NCI-H524 (cell line): ENCODE measurements at places on chromosomes 13 and 19.
A peak's percentile ranks its signal among the peaks of the same experiment; 100 is the strongest.

GRCh38 chr13:41658057-41658661, 200.8 kb downstream of the RGCC start:
- DNase-seq: no peak

DNA sequence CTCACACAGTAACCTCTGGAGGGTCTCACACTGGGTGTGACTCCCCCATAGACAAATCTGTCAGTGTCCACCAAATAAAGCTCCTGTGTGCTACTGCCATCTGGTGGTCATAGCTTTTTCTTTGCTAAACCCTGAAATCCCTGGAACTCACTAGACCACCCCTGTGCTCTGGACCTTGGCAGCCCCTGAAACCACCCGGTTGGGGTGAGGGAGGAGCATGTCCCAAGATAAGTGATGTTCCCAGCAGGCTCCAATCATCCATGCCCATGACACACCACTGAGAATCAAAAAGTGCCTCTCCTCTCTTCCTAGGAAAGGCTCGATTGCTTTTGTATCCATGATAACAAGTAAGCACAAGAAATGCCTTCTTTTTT, 6.5 kb upstream of the HSD17B14 start:
- peak; percentile 76 for DNase-seq

DNA sequence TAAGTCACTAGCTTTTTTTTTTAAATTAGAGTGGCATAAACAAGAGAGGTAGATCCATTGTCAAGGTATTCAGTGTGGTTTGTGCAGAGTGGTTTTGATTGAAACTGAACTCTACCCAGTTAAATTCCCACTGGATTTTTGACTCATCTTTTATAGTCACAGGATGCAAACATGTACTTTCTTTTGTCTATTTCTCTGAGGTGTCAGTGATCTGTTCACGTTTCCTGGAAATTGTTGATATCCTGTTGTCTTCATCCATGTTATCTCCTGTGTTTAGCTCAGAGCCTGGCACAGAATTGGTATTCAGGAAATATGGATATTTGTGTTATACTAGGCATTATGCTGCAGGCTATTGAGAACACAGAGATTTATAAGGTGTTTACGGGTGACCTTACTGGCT, 119.7 kb downstream of the PCCA start:
- DNase-seq: no peak

DNA sequence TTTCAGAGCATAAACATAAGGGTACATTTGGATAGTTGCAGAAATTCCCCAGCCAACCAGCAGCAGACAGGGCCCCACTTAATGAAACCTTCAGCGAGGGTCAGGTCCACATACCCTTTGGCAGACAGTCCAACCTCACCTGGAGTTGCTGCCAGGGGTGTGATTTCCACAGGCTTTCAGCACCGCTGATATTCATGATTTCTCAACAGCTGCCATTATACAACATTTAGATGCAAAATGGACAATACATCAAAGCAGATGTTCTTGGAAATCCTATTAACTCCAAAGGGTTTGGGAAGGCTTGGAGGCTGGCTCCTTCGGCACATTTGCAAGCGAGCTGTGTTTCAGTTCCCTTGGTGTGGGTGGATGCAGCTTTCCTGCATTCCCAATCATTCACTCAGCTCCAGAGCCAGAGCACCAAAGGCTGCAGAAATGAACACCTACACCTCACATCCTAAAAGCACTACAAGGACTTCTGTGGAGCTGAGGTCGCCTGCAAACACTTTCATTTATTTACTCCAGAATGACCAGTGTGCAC, 147.2 kb upstream of the VSTM2B start:
- no peak for DNase-seq

GRCh38 chr13:32135655-32136054, 104.1 kb downstream of the FRY start:
- DNase-seq: no peak

- DNase-seq: no peak
Observed at GRCh38 chr19:35041548-35042055, at the start of gene HPN. TSS of gene HPN (plus strand) at chr19:35041721. CDS start at chr19:35042507, 786 bp downstream.

GRCh38 chr19:48421548-48421947, 24.2 kb upstream of the GRWD1 start:
- no peak for DNase-seq

- DNase-seq: peak; percentile 47
Observed at GRCh38 chr19:14556662-14557188, 15.1 kb downstream of the NDUFB7 start.

DNA sequence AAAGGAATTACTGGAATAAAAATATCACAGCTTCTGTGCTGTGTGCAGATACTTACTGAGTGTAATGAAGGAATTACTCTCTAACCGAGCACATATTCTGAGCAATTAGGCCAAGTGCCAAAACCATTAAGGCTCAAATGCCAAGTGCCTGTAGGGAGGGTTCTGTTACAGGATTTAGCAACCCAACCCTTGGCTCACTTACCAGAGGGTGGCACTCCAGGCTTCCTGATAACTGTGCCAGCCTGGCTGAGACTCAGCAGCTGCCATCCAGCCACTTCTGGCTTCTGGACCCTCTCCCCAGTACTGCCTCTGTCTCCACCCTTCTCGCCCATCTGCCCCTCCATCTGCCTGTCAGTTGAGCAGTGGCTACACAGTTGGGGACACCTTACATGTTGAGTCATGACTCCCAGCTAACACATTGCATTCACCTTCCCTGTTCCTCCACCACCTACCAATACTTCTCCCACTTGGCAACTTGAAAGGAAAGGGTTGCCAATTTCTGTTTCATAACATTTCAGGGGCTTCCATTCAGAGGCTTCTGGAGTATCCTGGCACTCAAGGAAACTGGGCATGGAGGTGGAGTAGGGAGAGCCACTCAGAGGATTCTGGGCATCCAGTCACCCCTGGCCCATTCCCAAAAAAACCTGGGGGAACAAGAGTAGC, 110.5 kb downstream of the COG6 start:
- DNase-seq: peak; percentile 99

GRCh38 chr13:37090912-37091311, 14.6 kb downstream of the CSNK1A1L start:
- no peak for DNase-seq

DNA sequence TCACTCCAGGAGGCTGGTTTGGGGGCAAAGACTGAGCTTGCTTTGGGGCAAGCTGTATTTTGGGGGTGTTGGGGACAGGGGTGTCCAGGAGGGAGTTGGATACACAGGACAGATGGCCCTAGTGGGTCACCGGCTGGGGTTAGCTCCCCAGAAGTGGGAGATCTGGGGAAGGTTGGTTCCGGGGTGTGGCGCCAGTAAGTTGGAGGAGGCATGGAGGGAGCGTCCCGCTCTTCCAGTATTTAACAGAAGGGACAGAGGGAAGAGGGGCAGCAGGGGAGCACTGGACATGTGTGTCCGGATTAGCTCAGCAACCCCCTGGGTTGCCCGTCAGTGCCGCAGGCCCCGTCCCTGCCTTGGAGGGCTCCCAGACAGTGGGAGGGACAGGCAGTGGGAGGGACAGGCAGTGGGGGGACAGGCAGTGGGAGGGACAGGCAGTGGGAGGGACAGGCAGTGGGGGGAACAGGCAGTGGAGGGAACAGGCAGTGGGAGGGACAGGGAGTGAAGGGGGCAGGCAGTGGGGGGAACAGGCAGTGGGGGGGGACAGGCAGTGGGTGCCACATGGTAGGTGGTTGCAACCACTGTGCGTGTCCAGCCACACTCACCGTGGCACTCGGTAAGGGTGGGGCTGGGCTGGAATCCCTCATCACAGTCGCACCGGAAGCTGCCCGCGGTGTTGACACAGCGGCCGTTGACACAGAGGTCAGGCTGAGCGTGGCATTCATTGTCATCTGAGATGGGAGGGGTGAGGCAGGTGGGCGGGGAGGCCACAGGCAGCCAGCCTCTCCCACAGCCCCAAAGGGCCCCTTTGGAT, 33.2 kb downstream of the CCL25 start:
- DNase-seq: no peak

- DNase-seq: no peak
Observed at GRCh38 chr13:34469196-34469986, 472.7 kb upstream of the NBEA start.

- no peak for DNase-seq
Observed at GRCh38 chr19:51547397-51548212, 16.1 kb upstream of the SIGLEC6 start.

DNA sequence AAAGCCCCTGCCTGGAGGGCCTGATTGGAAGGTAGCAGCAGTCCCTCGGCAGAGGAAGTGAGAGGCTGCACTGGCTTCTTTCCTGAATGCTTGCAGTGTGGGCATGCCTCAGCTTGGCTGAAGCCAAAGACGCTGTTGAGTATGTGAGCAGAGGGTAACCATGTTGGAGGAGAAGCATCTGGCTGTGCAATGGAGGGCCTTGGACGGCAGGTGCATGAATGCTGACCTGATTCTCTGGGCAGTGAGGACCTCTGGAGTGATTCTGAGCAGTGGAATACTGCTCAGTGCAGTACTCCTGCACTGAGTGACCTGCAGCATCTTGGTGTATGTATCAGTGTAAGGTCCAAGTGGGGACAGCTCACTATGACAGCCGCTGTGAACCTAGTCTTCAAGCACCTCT, 46.9 kb downstream of the SOX1 start:
- DNase-seq: no peak

GRCh38 chr13:112767506-112768471, 78.0 kb downstream of the ATP11A start:
- no peak for DNase-seq

GRCh38 chr13:46476174-46476573, 76.8 kb upstream of the LRCH1 start:
- DNase-seq: no peak

- DNase-seq: no peak
Observed at GRCh38 chr13:33176526-33176925, 109.0 kb downstream of the STARD13 start.

DNA sequence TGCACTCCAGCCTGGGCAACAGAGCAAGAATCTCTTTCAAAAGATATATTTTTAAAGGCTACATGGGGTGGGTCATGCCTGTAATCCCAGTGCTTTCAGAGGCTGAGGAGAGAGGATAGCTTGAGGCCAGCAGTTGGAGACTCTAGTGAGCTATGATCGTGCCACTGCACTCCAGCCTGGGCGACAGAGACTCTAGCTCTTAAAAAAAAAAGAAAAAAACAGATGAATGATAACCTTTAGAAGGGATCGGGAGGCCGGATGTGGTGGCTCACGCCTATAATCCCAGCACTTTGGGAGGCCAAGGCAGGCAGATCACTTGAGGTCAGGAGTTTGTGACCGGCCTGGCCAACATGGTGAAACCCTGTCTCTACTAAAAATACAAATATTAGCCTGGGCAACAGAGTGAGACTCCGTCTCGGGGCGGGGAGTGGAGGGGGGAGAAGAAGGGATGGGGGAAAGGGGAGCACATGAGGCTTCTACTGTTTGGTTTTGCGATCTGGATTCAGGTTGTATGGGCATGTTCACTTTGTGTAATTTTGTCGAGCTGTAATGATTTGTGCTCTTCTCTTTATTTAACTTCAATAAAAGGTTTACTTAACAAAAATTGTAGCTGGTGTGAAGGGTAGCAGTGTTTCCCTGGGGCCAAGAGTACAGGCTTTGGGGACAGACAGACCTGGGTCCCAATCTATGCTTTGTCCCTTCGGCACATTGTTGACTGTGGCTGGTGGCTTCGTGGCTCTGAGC, 1.1 kb upstream of the PSMC4 start:
- no peak for DNase-seq

GRCh38 chr13:51614350-51614786, 30.1 kb downstream of the WDFY2 start:
- peak; percentile 96 for DNase-seq

- DNase-seq: no peak
Observed at GRCh38 chr13:110166598-110166997, 140.4 kb downstream of the COL4A1 start.

GRCh38 chr13:20221772-20222171, 10.3 kb downstream of the GJB6 start:
- no peak for DNase-seq

- DNase-seq: no peak
Observed at GRCh38 chr13:112954488-112955270, 14.3 kb upstream of the MCF2L start.

- DNase-seq: no peak
Observed at GRCh38 chr13:74751739-74752138, 617.5 kb upstream of the KLF12 start.

GRCh38 chr19:56106397-56106849, 14.7 kb downstream of the ZNF787 start:
- DNase-seq: no peak

- DNase-seq: no peak
Observed at GRCh38 chr19:4829001-4829712, 2.4 kb downstream of the TICAM1 start.

GRCh38 chr19:46020819-46021125, 2.1 kb downstream of the PGLYRP1 start:
- DNase-seq: no peak

- DNase-seq: peak; percentile 85
Observed at GRCh38 chr13:80341756-80342370, 937 bp upstream of the SPRY2 start.

DNA sequence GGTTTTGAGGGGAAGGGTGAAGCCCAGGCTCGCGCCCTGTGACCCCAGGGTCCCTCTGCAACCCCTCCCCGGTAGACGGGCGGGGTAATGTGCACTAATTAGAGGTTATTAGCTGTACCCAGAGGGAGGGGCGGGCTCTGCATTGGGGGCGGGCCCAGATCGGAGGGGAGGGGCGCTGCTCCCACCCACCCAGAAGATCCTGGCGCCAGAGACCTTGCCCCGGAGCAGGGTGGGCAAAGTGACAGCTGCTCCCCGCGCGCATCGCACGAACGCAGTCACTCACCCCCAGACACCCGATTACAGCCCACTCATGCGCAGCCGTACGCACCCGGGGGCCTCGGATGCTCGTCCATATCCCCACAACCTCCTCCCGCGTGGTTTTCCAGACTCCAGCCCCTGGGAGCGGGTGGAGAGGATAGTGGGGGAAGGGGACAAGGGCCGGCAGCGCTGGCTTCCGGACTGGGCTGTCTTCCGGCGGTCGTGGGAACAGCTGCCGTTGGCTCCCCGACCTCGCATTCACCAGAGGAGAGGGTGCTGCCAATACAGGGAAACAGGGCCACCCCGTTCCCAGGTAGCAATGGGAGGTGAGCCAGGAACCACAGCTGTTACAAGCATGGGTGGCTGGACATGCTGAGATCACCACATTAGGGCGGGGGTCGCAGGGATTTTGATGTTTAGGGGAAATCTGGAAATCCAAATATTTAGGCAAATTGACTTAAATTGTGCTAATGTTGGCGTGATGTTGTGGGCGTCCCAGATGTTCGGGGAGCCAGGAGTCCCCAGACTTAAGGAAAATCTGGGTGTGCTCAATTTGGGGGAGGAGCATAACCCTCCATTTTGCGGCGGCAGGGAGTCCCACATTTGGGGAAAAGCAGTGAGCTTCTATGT, 2.9 kb upstream of the HOOK2 start:
- peak; percentile 87 for DNase-seq
